Activated T-cell treated with anti-CD3 and anti-CD28 coated beads, Interleukin-2, amount 50 U/mL, for 48 hours (primary cell): ENCODE measurements at places on chromosomes 6 and 20.
A peak's percentile ranks its signal among the peaks of the same experiment; 100 is the strongest.

DNA sequence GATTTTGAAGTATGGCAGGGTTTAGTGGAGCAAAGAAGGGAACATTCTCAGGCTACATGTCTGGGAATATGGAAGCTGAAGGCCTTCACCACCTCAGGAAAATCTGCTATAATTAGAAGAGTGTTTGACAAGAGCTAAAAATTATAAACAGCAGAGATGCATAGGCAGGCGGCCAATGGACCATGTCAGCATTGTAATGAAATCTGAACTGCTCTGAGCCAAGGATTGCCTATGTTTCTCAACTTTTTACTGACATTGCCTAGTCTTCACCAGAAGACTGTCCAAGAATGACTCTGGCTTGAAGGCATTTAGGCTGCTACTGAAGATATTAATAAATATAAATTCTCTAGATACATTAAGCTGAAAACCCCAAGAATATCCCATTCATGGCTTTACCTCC is 84.1 kb downstream of the C6orf52 start:
- no peak for DNase-seq

DNA sequence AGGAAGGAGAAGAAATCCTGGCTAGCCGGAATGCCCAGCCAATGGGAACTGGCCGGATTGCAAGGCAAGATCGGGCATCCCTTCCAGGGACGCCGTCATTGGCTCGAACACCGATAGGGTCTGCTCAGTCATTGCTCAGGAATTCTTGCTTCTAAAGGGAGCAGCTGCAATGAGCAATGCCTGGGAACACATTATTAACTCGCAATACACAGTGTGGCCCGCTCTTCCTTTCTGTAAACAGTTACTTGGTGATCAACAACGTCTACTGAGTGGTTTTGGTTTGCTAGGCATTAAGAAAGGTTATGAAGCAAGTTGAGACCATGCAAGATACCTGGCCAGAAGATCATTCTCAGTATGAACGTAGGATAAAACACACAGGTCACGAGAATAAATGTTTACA is 165.4 kb upstream of the CITED2 start:
- no peak for DNase-seq

- DNase-seq, result no peak
Measured at GRCh38 chr6:75331151-75331550, 46.6 kb upstream of the TMEM30A start.

DNA sequence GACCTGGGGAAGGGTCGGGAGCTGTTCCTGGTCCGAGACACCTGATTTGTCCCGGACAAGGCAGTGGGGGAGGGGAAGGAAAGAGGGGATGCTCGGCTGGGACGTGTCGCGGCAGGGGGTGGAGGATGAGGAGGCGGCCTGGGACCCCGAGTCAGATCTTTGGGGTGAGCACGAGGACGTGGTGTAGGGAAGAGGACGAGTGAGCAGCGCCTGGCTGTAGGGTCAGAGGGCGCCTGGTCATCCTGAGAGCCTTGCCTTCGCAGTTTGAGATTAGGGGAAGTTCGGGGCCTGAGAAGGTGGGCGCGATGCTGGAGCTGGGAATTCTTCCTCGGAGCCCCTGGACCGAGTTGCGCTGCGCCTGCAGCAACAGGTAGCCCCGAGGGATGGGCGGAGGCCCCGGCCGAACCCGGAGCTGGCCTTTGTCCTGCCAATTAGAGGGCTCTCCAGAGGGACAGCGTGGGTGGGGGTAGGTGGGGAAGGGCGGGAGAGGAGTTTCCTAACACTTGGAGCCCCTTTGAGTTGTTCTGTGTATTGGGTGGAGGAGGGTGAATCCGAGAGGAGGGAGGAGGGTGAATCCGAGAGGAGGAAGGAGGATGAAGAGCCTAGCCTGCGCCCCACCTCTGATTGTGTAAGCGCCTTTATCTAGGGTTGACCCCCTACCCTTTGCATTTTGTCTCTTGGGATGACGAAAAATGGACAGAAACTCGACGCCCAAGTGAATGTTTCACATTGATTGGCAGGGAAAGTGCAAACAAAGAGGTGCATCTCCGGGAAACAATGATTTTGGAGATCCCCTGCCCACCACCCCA is 72.0 kb downstream of the SOX4 start:
- no peak for DNase-seq

- peak; percentile 19 for DNase-seq
Measured at GRCh38 chr6:2918936-2919335, 15.8 kb upstream of the SERPINB9 start.

DNA sequence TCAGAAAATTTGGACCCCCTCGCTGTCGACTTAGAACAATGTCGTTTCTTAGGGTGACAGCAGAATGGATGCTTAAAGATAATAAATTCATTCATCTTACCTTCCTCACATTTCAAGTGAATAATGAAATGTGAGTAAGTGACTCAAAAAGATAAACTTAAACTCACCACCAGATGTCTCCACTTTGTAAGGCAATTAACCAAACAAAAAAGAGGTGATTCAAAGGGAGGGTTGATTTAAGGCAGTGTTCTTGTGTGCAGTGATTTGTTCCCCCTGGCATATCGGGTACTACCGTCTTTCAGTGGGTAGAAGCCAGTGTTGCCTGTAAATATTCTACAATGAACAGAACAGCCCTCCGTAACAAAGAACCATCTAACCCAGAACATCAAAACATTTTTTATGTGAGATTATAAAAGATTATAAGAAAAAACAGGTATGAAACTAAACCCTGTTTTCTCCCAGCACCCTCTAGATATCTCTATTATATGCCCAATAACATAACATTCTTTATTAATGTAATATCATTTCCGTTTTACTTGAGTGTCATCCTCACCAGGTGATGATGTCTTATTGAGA is 589.7 kb downstream of the CBLN4 start:
- DNase-seq, result no peak

DNA sequence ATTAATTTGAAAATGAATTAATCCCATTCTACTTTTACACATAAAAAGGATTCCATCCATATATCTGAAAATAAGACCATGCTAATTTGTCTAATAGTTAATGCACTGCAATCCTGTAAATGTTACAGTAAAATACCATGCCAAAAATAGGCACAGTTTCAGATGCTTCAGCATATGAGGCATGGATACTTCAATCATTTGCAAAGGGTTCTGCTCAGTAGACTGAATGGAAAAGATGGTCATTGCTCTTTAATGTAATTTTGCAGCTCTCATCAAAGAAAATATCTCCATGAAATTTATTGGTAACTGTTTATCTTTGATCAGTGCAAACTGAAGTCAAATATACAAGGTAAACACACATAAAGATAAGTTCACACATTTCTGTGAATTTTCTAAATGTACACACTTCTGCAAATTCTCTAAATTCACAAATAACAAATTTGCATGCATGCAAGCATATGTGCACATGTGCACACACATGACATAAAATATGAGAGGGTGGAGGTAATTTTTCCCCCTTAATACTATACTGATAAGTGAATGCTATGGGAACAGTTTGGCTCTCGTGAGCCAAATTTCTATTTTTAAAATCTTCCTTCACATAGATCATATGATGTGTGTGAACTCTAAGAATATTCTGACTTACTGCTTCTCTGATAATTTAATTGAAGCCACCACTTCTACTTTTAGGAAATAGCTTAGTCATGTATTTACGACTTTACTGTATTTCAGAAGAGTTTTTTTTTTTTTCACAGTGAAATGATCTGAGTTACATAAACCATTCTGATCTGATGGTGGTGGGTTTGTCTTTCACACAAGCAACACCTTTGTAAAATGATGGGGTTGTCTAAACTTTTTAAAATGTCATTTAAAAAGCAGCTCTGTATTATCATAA is 996.8 kb upstream of the CITED2 start:
- no peak for DNase-seq

DNA sequence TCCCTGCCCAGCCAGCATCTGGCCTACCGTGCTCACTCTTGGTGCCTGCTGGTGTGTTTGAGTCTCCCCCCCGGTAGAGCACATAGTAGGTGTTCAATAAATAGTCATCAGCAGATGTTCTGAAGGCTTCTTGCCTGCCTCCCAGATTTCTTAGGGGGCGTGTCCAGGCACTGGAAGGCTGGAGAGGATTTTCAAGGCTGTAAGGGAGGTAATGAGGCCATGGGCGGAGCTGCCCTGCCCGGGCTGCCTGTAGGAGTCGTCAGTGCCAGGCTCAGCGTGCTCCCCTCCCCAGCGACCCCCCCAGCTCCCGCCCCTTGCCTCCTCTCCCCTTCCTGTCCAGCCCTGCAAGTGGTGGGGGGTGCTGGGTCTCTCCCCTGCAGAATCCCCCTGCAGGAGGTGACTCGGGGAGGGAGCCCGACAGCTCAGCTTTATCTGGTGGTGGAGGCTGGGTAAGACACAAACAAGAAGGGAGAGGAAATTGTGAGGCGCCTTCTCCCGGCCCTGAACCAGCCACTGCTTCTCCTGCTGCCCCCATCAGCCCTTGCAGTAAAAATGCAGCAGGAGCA is 55.9 kb downstream of the BCAS4 start:
- DNase-seq, result no peak

GRCh38 chr20:58421497-58421850 is 32.4 kb downstream of the VAPB start:
- DNase-seq, result no peak

DNA sequence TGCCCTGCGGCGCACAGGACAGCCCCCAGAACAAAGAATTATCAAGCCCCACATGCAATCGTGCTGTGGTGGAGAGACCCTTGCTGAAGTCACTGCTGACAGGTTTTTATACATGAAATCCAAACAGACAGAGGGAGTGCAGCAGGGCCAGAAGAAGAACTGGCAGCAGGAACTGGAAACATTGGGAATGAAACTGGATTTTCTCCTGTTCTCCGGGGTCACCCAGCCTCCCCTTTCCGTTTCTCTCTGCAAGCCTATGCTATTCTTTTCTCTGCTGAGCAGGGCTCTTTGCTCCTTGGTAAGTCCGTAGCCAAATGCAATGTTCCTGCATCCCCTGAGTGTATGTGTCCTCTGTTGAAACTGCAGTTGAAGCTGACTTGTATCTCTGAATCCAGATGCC is 63.5 kb upstream of the QKI start:
- DNase-seq, result no peak

- DNase-seq, result no peak
Measured at GRCh38 chr6:143699430-143699825, 21.7 kb downstream of the PHACTR2 start.

- peak; percentile 45 for DNase-seq
Measured at GRCh38 chr6:158567871-158568401, 8.0 kb downstream of the TMEM181 start.

GRCh38 chr20:19341348-19342053 is 129.1 kb downstream of the SLC24A3 start:
- DNase-seq, result no peak

DNA sequence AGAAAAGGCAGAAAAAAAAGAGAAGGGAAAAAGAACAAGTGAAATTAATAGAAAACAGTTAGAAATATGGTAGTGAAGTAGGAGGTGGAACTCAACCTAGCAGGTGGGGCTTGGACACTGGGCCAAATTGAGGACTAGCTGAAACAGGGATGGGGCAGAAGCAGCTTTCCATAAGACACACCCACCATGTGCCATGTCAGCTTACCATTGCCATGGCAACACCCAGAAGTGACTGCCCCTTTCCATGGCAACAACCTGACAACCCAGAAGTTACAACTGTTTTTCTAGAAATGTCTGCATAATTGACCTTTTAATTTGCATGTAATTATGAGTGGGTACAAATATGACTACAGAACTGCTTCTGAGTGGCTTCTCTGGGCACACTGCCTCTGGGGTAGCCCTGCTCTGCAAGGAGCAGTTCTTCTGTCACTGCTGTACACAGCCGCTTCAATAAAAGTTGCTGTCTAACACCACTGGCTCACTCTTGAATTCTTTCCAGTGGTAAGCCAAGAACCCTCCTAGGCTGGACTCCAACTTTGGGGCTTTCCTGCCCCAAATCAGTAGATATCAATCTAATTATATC is 35.9 kb upstream of the SLC24A3 start:
- DNase-seq, result no peak

DNA sequence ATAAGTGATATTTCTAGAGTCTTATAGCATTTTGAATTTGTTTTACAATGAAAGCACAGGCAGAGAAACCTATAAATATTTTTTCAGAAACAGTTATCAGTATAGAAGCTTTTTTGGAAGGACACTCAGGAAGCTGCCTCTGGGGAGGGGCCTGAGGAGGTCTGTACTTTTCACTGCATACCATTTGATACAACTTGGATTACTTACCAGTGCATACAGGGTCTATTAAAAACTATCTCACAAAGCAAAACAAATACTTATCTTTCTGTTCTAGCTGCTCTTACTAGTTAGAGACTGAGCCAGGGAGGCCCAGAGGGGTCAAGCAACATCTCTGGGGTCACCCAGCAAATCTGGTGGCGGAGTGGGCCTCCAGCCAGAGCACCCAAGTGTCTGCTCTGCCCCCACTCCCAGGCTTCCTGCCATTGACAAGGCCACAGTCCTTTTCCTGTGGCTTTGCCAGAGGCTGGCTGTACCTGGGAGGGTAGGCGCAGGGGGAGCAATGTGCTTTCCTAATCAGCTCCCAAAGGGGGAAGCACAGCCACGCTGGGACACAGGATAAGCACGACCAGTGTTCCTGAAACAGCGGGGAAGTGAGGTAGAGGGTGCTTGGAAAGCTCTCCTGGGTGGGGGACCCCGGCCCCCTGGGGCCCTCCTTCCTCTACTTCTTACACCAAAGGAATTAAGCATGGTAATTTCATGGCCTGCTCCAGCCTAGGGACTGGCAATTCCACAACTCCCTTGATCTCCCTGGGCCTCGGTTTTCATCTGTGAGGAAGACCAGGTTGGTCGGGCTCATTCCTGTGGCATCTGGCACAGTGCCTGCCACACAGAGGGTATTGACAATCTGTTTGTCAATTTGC is 7.8 kb downstream of the TCF15 start:
- DNase-seq, result no peak

DNA sequence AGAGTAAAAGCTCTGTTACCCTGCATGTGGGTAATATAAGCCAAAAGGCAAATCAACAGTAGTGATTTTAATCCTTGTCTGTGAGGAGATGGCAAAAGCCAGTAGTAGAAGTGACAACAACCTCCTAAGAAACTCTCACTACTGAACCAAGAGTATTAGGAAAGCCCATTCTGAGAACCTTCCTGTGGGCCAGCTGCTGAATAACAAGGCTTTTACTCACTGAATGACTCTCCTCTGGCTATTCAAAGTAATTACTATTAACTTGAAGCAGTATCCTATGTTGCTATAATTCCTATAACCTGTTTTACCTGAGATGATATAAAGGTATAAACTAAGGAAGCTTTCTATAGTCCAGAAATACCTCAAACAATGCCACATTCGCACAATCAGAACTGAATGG is 55.1 kb downstream of the CHD6 start:
- no peak for DNase-seq

GRCh38 chr6:101826269-101826668 is 432.8 kb downstream of the GRIK2 start:
- DNase-seq, result no peak

GRCh38 chr6:166598441-166599138 is 12.1 kb upstream of the RAMACL start:
- no peak for DNase-seq

DNA sequence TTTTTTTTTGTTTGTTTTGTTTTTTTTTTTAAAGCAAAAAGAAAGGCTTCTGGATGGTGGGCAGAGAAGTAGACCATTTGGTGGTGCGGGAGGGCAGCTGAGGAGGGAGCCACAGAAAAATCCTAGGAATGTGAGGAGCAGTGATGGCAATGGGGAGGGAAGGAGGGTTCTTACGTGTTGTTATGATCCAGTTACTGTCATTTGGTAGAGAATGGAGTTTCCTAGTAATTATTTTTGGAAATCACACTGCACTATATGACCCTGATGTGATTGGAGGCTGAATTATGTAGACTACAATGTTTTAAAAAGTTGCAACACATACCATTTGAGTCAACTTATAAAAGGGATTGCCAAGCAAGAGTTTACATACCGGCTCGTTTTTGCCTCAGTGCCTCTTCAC is 22.1 kb downstream of the ADGRF5 start:
- no peak for DNase-seq

- DNase-seq, result peak; percentile 58
Measured at GRCh38 chr6:36840432-36841403, 1.5 kb upstream of the CPNE5 start.
